Mesothelial cell of epicardium (in vitro differentiated cells): ENCODE measurements at places on chromosomes 3 and 15.
A peak's percentile ranks its signal among the peaks of the same experiment; 100 is the strongest.

DNA sequence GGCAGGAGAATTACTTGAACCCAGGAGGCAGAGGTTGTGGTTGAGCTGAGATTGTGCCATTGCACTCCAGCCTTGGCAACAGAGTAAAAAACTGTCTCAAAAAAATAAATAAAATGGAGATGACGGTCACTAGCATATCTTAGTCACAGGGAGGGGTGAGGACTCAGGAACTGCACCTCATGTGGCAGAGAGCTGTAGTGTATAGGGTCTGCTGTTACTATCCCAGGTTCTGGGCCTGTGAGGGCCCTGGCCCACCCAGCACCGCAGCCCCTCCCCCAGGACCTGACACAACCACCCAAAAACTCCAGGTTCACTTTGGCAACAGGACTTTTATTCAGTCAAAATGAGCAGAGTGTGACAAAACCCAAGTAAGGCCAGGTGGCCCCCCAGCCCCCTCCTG, 22.3 kb downstream of the RNU5B-1 start:
- DNase-seq, result no peak
- H3K36me3 ChIP-seq, result peaks cover 23% of the 10 kb centered on the region
- H3K27me3 ChIP-seq, result no peaks in the 10 kb centered on the region
- H3K27ac ChIP-seq, result no peak overlapping the region

GRCh38 chr3:127320529-127321121, 32.8 kb upstream of the PRR20G start:
- no peak for DNase-seq
- no peaks in the 10 kb centered on the region for H3K36me3 ChIP-seq
- peaks cover 50% of the 10 kb centered on the region for H3K27me3 ChIP-seq
- no peaks in the 10 kb centered on the region for H3K4me1 ChIP-seq
- no peak overlapping the region for H3K27ac ChIP-seq

- no peak overlapping the region for H3K4me3 ChIP-seq
- H3K4me1 ChIP-seq, result peaks cover 17% of the 10 kb centered on the region
These were observed 5.7 kb downstream of the CCDC32 start for GRCh38 chr15:40558952-40559742.

DNA sequence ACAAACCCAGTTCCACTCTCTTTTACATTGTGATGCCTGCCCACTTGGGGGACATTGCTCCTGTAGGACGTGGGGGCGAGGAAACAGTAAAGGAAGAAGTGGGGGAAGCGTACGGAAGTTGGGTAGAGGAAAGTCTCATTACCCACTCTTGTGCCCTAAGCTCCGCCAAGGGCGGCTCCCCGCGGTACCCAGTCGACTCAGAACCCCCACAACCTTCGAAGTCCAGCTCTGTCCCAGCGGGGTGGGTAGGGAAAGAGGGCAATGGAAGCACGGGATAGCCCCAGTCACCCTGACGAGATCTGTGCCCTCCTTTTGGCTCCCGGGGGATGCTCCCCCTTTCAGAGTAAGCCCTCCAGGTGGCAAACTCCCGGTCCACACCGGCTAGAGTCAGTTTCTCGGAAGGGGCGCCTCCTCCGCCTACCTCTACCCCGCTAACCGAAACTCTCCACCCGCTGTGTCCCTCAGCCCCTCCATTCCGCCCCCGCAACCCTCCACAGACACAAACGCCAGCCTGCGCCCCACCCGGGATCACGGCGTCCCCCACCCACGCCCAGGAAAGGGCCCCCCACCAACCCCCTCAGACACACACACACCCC, 527 bp downstream of the CSNK1G1 start:
- H3K27me3 ChIP-seq, result no peaks in the 10 kb centered on the region
- H3K27ac ChIP-seq, result peak overlapping the region; percentile 100
- peaks cover 18% of the 10 kb centered on the region for H3K4me1 ChIP-seq
- DNase-seq, result peak; percentile 57
- H3K36me3 ChIP-seq, result no peaks in the 10 kb centered on the region

DNA sequence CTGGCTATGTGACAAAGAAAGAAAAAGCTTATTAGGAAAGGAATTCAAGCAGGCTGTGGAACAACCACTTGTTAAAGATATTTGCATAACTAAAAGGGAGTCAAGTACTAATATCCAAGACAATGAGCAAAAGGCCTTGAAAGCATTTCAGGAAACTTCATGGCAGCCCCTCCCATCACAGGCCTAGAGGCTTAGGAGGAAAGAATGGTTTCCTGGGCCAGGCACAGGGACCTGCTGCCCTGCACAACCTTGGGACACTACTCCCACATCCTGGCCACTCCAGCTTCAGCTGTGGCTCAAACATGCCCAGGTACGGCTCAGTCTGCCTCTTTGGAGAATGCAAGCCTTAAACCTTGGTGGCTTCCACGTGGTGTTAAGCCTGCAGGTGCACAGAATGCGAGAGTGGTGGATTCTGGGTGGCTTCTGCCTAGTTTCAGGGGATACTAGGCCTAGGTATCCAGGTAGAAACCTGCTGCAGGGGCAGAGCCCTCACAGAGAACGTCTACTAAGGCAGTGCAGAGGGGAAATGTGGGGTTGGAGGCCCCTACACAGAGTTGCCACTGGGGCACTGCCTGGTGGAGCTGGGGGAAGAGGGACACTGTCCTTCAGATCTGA, 121.6 kb downstream of the OPA1 start:
- DNase-seq, result no peak
- no peaks in the 10 kb centered on the region for H3K4me1 ChIP-seq
- H3K27me3 ChIP-seq, result no peaks in the 10 kb centered on the region
- H3K27ac ChIP-seq, result no peak overlapping the region
- no peak overlapping the region for H3K4me3 ChIP-seq

GRCh38 chr3:182261041-182261440, 532.3 kb upstream of the ATP11B start:
- H3K27me3 ChIP-seq, result peaks cover 39% of the 10 kb centered on the region
- no peaks in the 10 kb centered on the region for H3K36me3 ChIP-seq

DNA sequence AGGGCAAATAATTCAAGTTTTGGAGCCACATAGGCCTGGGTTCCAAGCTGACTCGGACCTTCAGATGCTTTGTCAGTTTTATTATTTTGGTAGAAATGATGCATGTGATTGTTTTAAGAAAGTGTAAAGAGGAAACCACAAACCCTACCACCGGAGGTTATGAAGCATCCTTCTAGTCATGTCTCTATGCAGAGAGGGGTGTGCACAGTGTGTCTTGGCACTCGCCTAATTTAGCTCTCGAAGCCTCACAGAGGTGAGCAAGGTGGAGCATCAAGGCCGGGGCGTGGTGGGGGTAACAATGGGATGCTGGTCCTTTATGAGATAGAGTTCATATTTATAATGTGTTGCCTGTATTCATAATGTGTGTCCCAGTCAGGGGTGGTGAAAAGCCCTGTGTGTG, 63.7 kb upstream of the SMAD6 start:
- no peaks in the 10 kb centered on the region for H3K27me3 ChIP-seq
- H3K27ac ChIP-seq, result no peak overlapping the region
- DNase-seq, result no peak
- H3K4me3 ChIP-seq, result no peak overlapping the region
- no peaks in the 10 kb centered on the region for H3K36me3 ChIP-seq

- no peaks in the 10 kb centered on the region for H3K27me3 ChIP-seq
- peaks cover 29% of the 10 kb centered on the region for H3K36me3 ChIP-seq
- no peak for DNase-seq
- H3K27ac ChIP-seq, result no peak overlapping the region
- H3K4me3 ChIP-seq, result no peak overlapping the region
These were observed 3.7 kb downstream of the UBR1 start for GRCh38 chr15:43102187-43102586.

DNA sequence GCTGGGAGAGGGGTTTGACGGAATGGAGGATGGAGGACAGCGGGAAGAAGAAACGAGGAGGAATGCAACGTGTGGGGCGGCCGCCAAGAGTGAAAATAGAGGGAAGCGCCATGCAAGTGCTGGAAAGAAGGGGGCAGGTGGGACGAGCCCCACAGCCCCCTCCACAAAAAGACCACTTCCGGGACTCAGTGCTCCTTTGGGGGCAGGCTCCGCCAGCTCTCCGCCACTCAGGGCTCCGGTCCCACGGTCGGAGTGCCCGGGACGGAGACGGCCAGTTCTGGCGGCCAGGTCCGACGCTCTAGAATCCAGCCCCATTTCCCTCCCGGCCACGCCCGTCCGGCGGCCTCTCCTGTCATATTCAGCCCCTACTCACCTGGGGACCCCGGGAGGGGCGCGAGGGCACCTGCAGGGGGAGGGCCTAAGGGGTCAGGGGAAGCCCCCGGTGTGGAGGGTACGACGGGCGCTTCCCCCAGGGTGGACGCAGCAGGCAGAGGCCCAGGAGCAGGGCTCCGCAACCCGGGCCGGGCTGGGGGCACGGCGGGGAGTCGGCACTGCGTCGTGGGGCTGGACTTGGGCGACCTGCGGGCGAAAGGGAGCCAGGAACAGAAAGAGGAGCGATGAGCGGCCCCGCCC, 25.5 kb upstream of the CSPG4 start:
- H3K4me1 ChIP-seq, result peaks cover 30% of the 10 kb centered on the region
- H3K27me3 ChIP-seq, result peaks cover 9% of the 10 kb centered on the region
- H3K36me3 ChIP-seq, result no peaks in the 10 kb centered on the region
- no peak overlapping the region for H3K27ac ChIP-seq
- peak overlapping the region; percentile 85 for H3K4me3 ChIP-seq

GRCh38 chr3:143924522-143925285, 46.9 kb upstream of the DIPK2A start:
- H3K27me3 ChIP-seq, result no peaks in the 10 kb centered on the region
- no peaks in the 10 kb centered on the region for H3K4me1 ChIP-seq
- no peak overlapping the region for H3K4me3 ChIP-seq

DNA sequence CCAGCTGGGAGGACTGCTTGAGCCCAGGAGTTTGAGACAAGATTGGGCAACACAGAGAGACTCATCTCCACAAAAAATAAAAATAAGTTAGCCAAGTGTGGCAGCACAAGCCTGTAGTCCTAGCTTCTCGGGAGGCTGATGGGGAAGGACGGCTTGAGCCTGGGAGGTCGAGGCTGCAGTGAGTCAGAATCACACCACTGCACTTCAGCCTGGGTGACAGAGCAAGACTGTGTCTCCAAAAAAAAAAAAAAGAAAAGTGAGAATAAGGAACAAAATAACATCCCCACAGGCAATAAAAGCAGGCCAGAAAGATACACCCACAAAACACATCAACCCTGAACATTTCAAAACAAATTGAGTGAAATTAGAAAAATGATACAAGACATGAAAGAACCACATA, 48.7 kb upstream of the OCA2 start:
- H3K4me3 ChIP-seq, result no peak overlapping the region
- no peaks in the 10 kb centered on the region for H3K4me1 ChIP-seq
- peaks cover 80% of the 10 kb centered on the region for H3K36me3 ChIP-seq
- H3K27ac ChIP-seq, result no peak overlapping the region
- DNase-seq, result no peak
- H3K27me3 ChIP-seq, result no peaks in the 10 kb centered on the region

DNA sequence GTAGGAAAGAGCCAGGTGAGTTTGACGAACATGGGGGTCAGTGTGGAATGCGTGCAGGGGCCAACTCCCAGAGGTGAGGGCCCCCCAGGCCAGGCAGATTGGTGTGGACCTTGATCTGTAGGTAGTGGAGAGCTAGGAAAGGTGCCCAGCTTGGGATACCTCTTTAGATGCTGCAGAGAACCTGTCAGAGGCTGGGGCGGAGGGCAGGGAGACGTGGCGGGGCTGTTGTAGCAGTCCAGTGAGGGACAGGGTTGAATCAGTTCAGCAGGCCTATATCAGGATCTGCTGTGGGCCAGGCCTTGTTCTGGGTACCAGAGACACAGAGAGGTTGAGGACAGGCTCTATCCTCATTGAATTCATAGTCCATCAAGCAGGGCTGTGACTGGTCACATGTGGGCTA, 8.6 kb downstream of the SNX33 start:
- no peak overlapping the region for H3K4me3 ChIP-seq
- H3K4me1 ChIP-seq, result peaks cover 33% of the 10 kb centered on the region
- no peak for DNase-seq
- H3K27me3 ChIP-seq, result no peaks in the 10 kb centered on the region
- H3K27ac ChIP-seq, result no peak overlapping the region
